ENCODE measurements at places on chromosomes 5 and 9. TPM values are rescaled to one million over a fixed set of nuclear protein-coding genes. Genes with fewer than 3 reads are reported as not detected.

ENHO gene
- total RNA-seq, result not detected

DRD1 gene
- not detected for total RNA-seq

IFNB1 gene
- total RNA-seq, result not detected

JAK2 gene
- total RNA-seq, result 8.2 TPM

ADGRV1 gene
- under 0.01 TPM for total RNA-seq

CWC27 gene
- total RNA-seq, result 16.3 TPM

GBGT1 gene
- 28.0 TPM for total RNA-seq

ADAMTS12 gene
- total RNA-seq, result 2.3 TPM

FAXDC2 gene
- total RNA-seq, result 11.9 TPM

NUTM2F gene
- total RNA-seq, result not detected

HAPLN1 gene
- total RNA-seq, result under 0.01 TPM

PHF24 gene
- total RNA-seq, result not detected

CRHBP gene
- 0.19 TPM for total RNA-seq

BAAT gene
- not detected for total RNA-seq

CTXN3 gene
- not detected for total RNA-seq

GPR21 gene
- total RNA-seq, result 0.68 TPM

S1PR3 gene
- 3.6 TPM for total RNA-seq

HAVCR2 gene
- total RNA-seq, result under 0.01 TPM

TMOD1 gene
- 5.2 TPM for total RNA-seq

C5orf24 gene
- total RNA-seq, result 76.2 TPM

Data from dermis blood vessel endothelial cell (primary cell).